ENCODE measurements at places on chromosomes 4 and X. TPM values are rescaled to one million over a fixed set of nuclear protein-coding genes. Genes with fewer than 3 reads are reported as not detected.
A peak's percentile ranks its signal among the peaks of the same experiment; 100 is the strongest.

BCLAF3 gene
- total RNA-seq: 5.1 TPM

DNA sequence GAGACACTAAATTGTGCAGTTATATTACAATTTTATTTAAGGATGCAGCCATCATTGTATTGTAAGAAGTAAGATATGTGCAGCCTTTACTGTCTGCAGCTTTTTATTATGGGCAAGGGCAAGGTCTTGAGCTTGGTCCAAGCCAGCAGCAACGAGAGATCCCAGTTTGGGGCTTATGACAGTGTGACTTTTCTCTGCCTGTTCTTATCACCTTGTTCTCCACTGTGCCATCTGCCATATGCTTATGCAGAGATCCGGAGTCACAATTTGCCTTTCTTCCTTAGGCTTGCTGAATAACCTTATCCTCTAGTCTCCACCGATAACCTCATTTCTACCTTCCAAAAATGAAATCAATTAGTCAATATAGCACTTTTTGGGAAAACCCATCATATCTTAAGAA is 30.4 kb downstream of the MAPK10 start:
- DNase-seq: no peak
- H3K36me3 ChIP-seq: no peaks in the 10 kb centered on the region
- H3K27ac ChIP-seq: no peak overlapping the region
- no peak overlapping the region for H3K4me3 ChIP-seq
- H3K4me1 ChIP-seq: no peaks in the 10 kb centered on the region

PNMA3 gene
- total RNA-seq: 1.2 TPM

GRCh38 chr4:29043411-29043810 is 1676.8 kb upstream of the PCDH7 start:
- H3K36me3 ChIP-seq: no peaks in the 10 kb centered on the region
- no peaks in the 10 kb centered on the region for H3K4me1 ChIP-seq
- H3K27ac ChIP-seq: no peak overlapping the region
- no peak for DNase-seq

GRCh38 chr4:173699841-173700475 is 169.9 kb upstream of the HAND2 start:
- H3K27ac ChIP-seq: no peak overlapping the region
- no peak overlapping the region for H3K4me3 ChIP-seq
- no peaks in the 10 kb centered on the region for H3K36me3 ChIP-seq
- H3K4me1 ChIP-seq: no peaks in the 10 kb centered on the region

DNA sequence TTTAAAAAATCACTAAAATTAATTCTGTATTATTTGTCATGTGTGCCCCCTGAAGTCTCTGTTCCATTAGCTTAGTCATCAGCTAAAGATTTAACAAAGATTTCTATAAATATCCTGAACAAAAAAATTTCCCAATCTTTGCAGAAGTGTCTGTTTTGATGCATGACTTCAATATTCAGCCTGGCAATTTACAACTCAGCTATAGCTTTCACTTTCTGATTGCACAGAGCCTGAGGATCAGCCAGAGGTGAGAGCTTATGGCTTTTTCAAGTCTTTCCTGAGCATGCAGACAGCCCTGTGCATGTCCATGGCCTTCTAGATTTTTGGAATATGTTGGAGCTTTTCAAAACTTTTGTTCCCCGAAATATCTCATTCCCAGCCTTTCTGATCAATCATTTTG is 420.1 kb downstream of the ZNF674 start:
- peaks cover 3% of the 10 kb centered on the region for H3K4me1 ChIP-seq
- H3K36me3 ChIP-seq: no peaks in the 10 kb centered on the region
- H3K27ac ChIP-seq: no peak overlapping the region
- H3K27me3 ChIP-seq: peaks cover 2% of the 10 kb centered on the region
- H3K4me3 ChIP-seq: no peak overlapping the region
- DNase-seq: no peak

- no peaks in the 10 kb centered on the region for H3K4me1 ChIP-seq
- no peak for DNase-seq
- H3K4me3 ChIP-seq: no peak overlapping the region
- H3K27ac ChIP-seq: no peak overlapping the region
Measured at GRCh38 chr4:11691236-11691635, 262.5 kb upstream of the HS3ST1 start.

GRCh38 chrX:10513974-10514373 is 106.4 kb downstream of the MID1 start:
- H3K27ac ChIP-seq: no peak overlapping the region
- H3K4me3 ChIP-seq: no peak overlapping the region
- no peaks in the 10 kb centered on the region for H3K36me3 ChIP-seq
- no peaks in the 10 kb centered on the region for H3K27me3 ChIP-seq

PDCL2 gene
- total RNA-seq: not detected

UGT2B15 gene
- not detected for total RNA-seq

GRCh38 chr4:15601862-15602261 is 53.3 kb downstream of the FBXL5 start:
- no peaks in the 10 kb centered on the region for H3K4me1 ChIP-seq
- DNase-seq: no peak
- H3K4me3 ChIP-seq: no peak overlapping the region
- H3K27me3 ChIP-seq: no peaks in the 10 kb centered on the region
- H3K36me3 ChIP-seq: peaks cover 21% of the 10 kb centered on the region

DNA sequence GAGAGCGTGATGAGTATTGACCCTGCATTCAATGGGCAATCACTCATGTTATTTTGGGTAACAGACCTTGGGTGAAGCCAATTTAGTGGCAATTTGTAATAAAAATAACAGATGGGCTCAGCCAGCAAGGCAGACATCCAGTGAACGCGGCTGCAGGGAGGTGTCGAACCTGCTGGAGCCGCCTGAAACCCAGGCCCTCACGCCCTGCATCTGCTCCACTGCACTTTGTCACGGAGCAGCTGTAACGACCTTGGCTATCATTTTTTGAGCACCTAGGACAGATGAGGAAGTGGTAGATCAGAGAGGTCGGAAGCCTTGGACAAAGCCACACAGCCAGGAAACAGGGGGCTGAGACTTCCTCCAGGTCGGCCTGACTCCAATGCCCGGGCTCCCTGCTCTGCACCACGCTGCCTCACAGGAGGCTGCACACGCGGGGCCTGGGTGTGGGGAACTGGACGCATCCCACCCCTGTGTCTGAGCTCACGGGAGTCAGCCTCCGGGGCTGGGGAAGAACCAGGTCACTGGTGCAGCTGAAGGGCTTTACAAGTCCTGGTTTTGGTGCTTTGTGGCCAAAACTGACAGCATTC is 19.4 kb downstream of the HMX1 start:
- peaks cover 25% of the 10 kb centered on the region for H3K27me3 ChIP-seq
- no peak overlapping the region for H3K4me3 ChIP-seq
- no peak for DNase-seq
- no peak overlapping the region for H3K27ac ChIP-seq
- H3K4me1 ChIP-seq: peaks cover 5% of the 10 kb centered on the region

- H3K27ac ChIP-seq: peak overlapping the region; percentile 97
- H3K27me3 ChIP-seq: no peaks in the 10 kb centered on the region
- H3K36me3 ChIP-seq: peaks cover 12% of the 10 kb centered on the region
Measured at GRCh38 chrX:20265726-20266681, 705 bp downstream of the RPS6KA3 start.

GRCh38 chr4:3363411-3364141 is 70.8 kb downstream of the RGS12 start:
- no peaks in the 10 kb centered on the region for H3K36me3 ChIP-seq
- H3K4me3 ChIP-seq: no peak overlapping the region
- H3K4me1 ChIP-seq: peaks cover 7% of the 10 kb centered on the region

GRCh38 chr4:110120506-110120905 is 77.9 kb downstream of the ELOVL6 start:
- DNase-seq: no peak
- H3K36me3 ChIP-seq: peaks cover 2% of the 10 kb centered on the region
- H3K27me3 ChIP-seq: no peaks in the 10 kb centered on the region
- H3K4me3 ChIP-seq: no peak overlapping the region
- no peak overlapping the region for H3K27ac ChIP-seq

GRCh38 chrX:69371159-69371558 is 133.0 kb upstream of the NALF2 start:
- H3K27me3 ChIP-seq: no peaks in the 10 kb centered on the region
- H3K4me3 ChIP-seq: no peak overlapping the region
- no peak for DNase-seq
- no peaks in the 10 kb centered on the region for H3K4me1 ChIP-seq

DNA sequence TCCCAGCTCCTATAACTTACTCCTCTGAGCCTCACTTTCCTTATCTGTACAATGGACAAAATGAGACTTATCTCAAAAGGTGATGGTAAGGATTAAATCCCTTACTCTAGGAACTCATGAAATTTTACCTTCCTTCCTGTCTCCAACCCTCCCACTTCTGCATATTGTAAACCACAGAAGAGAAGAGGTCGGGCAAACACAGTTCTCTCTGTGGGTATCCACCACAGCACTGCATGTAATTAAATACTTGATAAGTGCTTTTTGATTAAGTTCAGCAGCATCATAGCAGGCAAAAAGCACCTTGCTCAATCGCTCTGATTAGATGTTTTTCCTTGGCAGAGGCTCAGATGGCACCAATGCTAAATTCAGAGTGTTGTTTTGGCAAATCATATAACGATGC is 17.3 kb upstream of the TMEM192 start:
- no peak overlapping the region for H3K4me3 ChIP-seq
- no peaks in the 10 kb centered on the region for H3K36me3 ChIP-seq
- no peak overlapping the region for H3K27ac ChIP-seq
- no peak for DNase-seq

SLC2A9 gene
- 1.3 TPM for total RNA-seq

TKTL1 gene
- 1.3 TPM for total RNA-seq

- no peak overlapping the region for H3K4me3 ChIP-seq
- no peak for DNase-seq
- H3K27ac ChIP-seq: no peak overlapping the region
- no peaks in the 10 kb centered on the region for H3K36me3 ChIP-seq
- H3K27me3 ChIP-seq: no peaks in the 10 kb centered on the region
- H3K4me1 ChIP-seq: no peaks in the 10 kb centered on the region
Measured at GRCh38 chr4:5338531-5338930, 287.3 kb downstream of the STK32B start.

DNA sequence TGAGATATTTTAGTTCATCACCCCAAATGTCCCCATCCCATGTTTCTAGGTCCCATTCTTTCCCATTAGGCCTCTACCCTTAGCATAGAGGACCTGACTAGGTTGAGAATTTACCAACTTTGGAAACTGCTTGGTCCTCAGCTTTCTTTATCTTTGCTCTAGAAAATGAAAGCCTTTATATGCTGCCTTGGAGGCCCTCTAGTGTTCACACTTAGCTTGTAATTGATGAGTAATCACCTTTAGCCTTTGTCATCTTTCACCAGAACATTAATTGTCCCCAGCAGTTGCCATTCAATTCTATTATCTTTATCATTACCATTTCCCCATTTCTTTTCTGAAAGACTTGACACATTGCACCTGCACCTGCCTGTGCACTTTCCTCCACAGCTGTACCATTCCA is 589.2 kb upstream of the NR3C2 start:
- H3K27me3 ChIP-seq: no peaks in the 10 kb centered on the region
- H3K4me3 ChIP-seq: no peak overlapping the region
- no peak for DNase-seq
- H3K36me3 ChIP-seq: no peaks in the 10 kb centered on the region

DNA sequence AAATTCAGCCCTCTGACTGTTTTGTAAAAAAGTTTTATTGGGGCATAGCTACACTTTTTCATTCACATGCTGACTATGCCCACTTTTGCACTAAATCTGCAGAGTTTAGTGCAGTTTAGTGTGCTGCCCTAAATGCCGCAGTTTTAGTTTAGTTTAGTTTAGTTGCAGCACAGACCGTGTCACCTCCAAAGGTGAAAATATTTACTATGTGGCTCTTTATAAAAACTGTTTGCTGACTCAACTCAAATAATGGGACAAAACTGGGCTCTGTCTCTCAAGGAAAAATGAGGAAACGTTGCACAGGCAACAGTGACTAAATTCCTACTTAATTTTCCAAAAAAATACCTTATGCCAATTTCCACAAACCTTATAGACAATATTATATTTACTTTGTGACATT is 314.2 kb downstream of the C4orf33 start:
- no peak overlapping the region for H3K27ac ChIP-seq
- H3K4me1 ChIP-seq: no peaks in the 10 kb centered on the region
- H3K27me3 ChIP-seq: no peaks in the 10 kb centered on the region
- no peak overlapping the region for H3K4me3 ChIP-seq
- DNase-seq: no peak

GRCh38 chr4:63049278-63049677 is 1360.0 kb downstream of the TECRL start:
- DNase-seq: no peak
- no peak overlapping the region for H3K4me3 ChIP-seq
- no peaks in the 10 kb centered on the region for H3K4me1 ChIP-seq
- no peak overlapping the region for H3K27ac ChIP-seq
- no peaks in the 10 kb centered on the region for H3K36me3 ChIP-seq
- no peaks in the 10 kb centered on the region for H3K27me3 ChIP-seq

GRCh38 chr4:130628531-130628930 is 1532.6 kb downstream of the C4orf33 start:
- H3K27me3 ChIP-seq: no peaks in the 10 kb centered on the region
- no peaks in the 10 kb centered on the region for H3K36me3 ChIP-seq

GRCh38 chr4:8129785-8130184 is 28.8 kb downstream of the ABLIM2 start:
- no peaks in the 10 kb centered on the region for H3K27me3 ChIP-seq
- no peaks in the 10 kb centered on the region for H3K36me3 ChIP-seq
- H3K27ac ChIP-seq: no peak overlapping the region
- no peaks in the 10 kb centered on the region for H3K4me1 ChIP-seq

DNA sequence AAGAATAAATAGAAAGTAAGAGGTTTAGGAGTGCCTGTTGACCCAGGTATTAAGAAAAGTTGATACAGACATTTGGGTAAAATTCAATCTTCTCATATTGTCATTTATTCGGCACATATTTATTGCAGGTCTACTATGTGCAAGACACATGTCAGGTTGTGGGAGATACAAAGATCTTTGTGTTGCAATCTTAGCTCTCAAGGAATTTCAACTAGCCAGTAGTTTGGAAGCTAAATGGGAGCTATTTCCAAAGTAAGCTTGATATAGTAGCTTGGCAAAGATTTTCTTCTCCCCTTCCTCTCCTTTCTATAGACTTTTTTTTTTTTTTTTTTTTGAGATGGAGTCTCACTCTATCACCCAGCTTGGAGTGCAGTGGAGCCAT is 122.9 kb downstream of the SYNPO2 start:
- no peak for DNase-seq
- no peaks in the 10 kb centered on the region for H3K36me3 ChIP-seq
- no peak overlapping the region for H3K4me3 ChIP-seq
- H3K4me1 ChIP-seq: no peaks in the 10 kb centered on the region
- no peak overlapping the region for H3K27ac ChIP-seq

DNA sequence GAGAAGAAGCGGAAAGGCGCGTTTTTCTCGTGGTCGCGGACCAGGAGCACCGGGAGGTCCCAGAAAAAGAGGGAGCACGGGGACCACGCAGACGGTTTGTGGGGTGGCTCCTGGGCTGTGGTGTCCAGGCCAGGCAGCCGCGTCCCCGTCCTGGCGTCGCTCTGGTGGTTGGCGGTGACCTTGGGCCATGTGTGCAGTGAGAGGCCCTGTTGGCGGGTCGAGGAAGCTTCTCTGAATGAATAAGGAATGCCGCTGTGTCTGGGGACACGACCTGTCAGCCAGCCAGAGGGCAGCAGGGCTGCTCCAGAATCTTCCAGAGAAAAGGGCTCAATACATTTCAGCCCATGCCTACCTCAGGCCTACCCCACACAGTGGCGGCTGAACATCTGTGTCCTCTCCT is 24.3 kb upstream of the HGFAC start:
- no peak overlapping the region for H3K4me3 ChIP-seq
- H3K4me1 ChIP-seq: no peaks in the 10 kb centered on the region
- no peak overlapping the region for H3K27ac ChIP-seq
- DNase-seq: no peak
- H3K27me3 ChIP-seq: no peaks in the 10 kb centered on the region
